Occipital lobe (tissue), 3 donors: ENCODE measurements at places on chromosomes 13 and 19.

DNA sequence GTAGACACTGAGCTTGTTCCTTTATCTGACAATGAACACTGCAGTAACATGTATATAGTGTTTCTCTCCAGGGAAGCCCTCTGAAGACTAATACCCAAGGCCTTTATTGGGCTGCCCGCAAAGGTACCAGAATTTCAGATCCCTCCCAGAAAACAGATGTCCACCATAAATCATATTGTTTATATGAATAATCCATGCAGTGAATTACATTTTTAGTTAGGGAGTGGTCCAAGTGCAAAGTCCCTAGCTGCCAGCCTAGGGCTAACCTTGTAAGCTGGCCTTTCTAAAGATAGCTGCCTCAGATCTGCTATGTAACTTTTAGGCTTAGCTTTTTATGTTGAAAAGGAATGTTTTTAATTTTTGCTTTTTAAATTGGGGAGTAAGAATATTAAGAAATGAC lies 44.7 kb downstream of the TDRD3 start:
- DNase-seq, result no peak

GRCh38 chr13:111049791-111050538 lies 65.1 kb upstream of the ARHGEF7 start:
- DNase-seq, result no peak

GRCh38 chr13:26628706-26629105 lies 71.2 kb downstream of the WASF3 start:
- no peak for DNase-seq

DNA sequence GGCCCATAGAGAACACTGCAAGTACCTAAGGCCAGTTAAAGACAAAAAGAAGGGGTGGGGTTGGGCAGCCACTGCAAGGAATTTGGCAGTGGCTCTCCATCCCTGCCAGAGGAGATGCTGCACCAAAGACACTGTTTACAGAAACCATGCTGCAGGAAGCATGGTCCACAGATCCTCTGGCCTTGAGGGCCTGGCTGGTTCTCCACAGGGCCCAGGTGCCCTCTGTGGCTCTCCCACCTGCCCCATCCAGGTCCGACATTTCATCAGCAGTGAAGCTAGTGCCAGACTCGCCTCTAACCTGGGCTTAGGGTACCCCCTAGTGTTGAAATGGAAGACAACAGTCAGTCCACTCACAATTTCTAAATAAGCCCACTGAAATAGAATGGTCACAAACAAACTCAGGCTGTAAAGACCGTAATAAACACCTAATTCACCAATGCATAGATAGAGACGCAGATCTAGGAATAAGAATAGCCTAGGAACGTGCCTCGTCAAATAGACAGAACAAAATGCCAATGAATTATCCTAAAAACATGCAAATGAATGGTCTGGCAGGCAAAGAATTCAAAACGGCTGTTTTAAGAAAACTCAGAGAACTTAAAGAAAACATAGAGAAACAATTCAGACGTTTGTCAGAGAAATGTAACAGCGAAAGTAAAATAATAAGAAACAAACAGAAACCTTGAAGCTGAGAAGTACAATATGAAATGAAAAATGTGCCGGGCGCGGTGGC lies 23.3 kb downstream of the LYPD4 start:
- no peak for DNase-seq
